H54 (cell line): ENCODE measurements at places on chromosomes 4 and X.

- no peak for DNase-seq
These were observed 173.0 kb upstream of the EMCN start for GRCh38 chr4:100690812-100691211.

- DNase-seq = no peak
These were observed 53.9 kb downstream of the PAPSS1 start for GRCh38 chr4:107666134-107666533.

- DNase-seq = no peak
These were observed 5.4 kb upstream of the PF4V1 start for GRCh38 chr4:73847526-73848182.

DNA sequence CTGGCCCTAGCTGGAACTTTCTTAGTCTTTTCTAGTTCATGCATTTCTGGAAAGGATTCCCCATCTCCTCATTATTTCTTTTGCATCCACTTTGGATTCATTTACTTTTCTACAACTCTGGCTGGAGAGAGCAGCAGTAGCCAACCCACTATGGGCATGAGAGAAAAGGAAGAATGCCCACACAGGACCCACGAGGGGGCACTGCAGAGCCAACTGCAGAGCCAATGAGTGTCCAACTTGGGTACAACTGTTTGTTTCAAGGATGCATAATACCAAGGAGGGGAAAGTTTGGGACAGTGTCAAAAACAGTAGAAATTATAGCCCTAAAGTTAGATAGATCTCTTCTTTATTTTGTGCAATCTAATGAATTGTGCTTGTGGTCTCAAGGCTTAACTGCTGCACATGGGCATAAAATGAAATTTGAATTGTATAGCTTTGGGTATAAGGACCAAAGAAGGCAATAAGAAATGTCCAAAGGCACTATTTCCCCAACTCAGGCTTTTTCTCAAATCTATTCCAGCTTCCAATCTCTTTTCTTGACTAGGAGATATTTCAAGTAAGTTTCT is 230.6 kb downstream of the NSUN7 start:
- DNase-seq = no peak

GRCh38 chr4:121597346-121597934 is 99.3 kb downstream of the ANXA5 start:
- DNase-seq = no peak

DNA sequence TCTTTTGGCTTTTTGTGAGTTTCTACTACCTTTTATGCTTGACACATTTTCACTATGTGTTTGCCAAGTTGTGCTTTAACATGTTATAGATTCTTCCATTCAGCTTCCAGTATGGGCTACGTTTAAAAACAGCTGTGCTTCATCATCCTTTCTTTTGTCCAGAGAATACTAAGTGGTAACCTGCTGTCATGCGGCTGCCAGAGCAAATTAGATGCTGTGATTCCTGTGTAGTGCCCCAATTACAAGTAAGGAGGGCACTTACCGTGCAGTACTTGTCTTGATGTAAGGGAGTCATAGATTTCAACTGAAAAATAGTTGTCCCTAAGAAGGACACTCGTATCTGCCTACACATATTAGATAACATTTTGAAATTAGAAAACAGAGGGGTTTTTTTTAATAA is 531.8 kb upstream of the GALNTL6 start:
- no peak for DNase-seq

DNA sequence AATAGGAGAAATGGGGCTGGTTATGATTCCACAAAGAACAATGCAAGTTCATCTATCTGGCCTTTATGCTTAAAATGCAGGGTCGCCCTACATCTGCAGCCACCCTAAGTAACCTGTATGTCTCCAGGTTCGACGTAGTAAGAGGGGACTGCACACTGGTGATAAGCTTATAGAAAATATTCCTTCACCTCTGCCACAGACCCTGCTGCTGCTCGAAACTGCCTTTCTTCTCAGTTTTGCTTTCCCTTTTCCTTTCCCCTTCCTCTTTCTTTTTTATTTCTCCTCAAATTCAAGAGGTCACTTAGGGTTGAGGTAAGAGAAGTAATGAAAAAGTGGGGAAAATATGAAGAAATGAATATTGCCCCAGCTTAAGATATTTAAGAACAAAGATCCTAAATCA is 123.5 kb downstream of the DCHS2 start:
- DNase-seq = no peak

- DNase-seq = no peak
These were observed 156.6 kb downstream of the GATB start for GRCh38 chr4:151604238-151604637.

DNA sequence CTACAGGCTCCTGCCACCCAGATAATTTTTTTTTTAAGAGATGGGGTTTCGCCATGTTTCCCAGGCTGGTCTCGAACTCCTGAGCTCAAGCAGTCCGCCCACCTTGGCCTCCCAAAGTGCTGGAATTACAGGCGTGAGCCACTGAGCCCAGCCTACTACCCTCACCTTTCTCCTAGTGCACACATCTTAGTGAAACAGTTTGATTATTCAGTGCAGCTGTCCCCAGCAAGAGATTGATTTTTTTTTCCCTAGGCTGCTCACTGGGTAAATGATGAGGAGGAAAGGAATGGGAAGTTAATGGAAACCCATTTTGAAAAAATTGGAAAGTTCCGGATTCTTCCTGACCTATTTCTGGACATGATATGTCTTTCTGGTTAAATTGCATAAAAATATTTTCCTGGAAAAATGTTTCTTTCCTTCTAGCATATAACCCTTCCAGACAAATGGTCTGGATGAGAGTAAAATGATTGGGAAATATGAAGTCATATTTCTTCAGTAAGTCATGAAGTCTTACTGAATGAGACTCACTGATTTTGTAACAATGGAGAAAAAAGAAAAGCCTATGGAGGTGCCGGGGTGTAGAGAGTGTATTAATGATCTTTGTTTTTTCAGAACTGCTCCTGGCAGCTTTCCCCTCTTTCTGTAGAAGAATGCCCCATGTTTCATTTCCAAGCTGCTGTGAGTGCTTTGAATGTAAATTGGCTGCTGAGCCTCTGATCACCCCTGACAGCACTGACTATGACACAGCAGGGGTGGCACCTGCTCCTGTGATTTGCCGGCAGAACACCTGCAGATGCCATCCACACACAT is 19.5 kb upstream of the ZNF41 start:
- no peak for DNase-seq

DNA sequence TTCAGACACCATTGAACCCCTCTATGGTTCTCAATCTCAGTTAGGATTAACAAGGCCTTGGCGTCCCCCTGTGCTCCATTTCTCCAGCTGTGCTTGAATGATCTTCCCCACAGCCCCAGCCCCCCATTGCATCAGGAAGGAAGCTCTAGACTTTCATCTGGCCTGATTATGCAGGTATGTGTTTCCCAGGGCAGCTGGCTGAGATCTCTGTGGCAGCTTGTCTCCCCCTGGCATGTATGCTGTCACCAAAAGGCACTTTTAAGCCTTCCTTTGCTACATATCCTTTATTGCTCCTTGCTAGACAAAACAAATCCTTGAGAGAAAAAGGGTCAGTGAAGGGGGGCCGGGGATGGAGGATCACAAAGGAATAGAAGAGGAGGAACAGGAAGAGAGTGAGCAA is 1056.0 kb upstream of the SLIT2 start:
- no peak for DNase-seq

DNA sequence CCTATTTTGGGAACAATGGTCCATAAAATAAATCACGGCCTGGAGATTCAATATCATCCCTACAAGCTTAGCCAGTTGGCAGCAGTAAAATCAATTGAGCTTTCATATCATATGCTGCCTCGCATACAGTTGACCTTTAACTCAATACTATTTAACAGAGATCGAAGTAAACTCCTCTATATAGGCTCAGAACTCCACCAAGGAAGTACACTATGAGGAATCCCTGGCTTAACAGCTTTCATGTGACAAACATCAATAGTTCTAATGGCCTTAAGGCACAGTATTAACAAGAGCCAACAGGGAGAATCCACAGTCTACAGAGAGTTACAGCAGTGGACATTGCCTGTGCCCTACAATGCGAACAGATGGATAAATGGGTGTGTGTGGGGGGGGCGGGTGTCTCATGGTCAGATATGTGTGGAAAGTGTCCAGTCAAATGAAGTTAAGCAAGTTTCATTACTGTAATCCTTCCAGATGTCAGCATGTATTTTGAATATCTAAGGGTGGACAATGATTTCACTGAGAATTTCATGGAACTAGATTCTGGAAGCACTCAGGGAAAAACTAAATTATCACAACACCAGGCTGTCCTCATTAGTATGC is 98.2 kb upstream of the FAM9B start:
- DNase-seq = no peak

- DNase-seq = no peak
These were observed 156.5 kb upstream of the ETNPPL start for GRCh38 chr4:108919226-108919893.
